Substantia nigra (tissue), 51 donors: ENCODE measurements at places on chromosomes 6 and 20.

- DNase-seq = no peak
Measured at GRCh38 chr6:47512872-47513271, 35.3 kb downstream of the CD2AP start.

DNA sequence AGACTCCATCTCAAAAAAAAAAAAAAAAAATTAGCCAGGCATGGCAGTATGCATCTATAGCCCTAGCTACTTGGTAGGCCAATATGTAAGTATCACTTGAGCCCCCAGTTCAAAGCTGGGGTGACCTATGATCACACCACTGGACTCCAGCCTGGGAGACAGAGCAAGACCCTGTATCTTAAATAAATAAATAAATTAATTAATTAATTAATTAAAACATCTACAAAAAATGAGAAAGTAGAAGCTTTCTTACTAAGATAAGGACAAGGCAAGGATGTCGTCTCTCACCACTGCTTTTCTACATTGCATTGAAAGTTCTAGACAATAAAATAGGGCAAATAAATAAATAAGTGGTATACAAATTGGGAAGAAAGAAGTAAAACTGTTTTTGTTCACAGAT is 134.3 kb upstream of the CARMIL1 start:
- DNase-seq = no peak

GRCh38 chr6:41505122-41506049 is 40.8 kb upstream of the FOXP4 start:
- no peak for DNase-seq

DNA sequence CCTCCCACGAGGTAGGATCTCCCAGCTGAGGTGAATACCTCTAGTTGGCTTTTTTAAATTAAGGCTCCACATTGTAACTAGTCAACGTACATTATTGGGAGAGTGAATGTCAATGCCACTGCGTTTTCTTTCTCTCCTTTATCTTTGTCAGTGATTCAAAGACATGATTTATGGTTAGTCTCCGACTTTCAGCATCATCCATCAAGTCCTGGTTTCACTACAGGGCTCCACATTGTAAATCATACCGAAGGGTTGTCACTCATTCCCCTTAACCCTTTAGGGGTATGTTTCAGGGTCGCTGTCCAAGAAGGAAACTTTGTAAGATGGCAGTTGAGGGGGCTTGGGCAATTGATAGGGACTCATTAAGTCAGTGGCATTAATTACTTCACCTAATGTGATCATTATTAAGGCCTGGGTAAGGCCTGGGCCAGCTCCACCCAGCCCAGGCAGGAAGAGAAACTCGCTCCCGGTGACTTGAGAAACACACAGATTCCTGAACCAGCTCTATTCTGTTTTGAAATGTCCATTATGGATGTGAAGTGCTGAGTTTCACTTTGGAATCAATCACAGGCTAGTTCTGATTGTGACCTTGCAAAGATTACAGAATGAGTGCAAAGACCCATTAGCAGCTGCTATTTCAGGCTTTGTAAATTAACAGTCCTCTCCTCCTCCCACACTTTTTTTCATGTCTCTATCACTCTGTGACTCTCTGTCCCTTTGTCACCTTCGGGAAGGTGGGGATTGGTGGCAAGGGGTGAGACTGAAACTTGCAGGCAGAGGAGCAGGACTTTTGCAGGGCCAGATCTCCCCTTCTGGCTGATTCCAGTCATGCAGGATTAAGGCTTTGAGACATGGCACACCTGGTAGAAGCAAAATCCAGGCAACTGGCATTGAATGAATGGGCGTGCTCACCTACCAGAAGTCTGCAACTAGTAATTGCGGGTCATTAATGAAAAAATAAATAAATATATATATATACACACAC is 222.4 kb downstream of the TSHZ2 start:
- no peak for DNase-seq

- DNase-seq = no peak
Measured at GRCh38 chr6:137665342-137665934, 171.2 kb upstream of the OLIG3 start.

DNA sequence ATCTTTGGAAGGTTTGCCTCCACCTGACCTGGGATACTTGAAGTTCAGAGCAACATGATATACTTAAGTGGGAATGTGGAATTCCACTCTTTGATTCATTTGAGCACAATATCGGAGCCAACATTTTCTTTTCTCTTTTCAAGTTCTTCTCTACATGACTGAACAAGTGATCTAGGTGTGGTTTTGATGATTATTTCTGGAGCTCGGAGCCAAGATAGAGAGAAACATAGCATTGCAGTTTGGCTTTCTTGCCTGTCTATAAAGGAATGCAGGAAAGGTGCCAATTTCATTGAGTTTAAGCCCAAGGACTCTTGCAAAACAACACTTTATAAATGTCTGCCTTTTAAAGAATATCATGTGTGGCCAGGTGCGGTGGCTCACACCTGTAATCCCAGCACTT is 124.2 kb upstream of the FAM83B start:
- DNase-seq = no peak

GRCh38 chr6:40901322-40902055 is 137.5 kb downstream of the UNC5CL start:
- no peak for DNase-seq

DNA sequence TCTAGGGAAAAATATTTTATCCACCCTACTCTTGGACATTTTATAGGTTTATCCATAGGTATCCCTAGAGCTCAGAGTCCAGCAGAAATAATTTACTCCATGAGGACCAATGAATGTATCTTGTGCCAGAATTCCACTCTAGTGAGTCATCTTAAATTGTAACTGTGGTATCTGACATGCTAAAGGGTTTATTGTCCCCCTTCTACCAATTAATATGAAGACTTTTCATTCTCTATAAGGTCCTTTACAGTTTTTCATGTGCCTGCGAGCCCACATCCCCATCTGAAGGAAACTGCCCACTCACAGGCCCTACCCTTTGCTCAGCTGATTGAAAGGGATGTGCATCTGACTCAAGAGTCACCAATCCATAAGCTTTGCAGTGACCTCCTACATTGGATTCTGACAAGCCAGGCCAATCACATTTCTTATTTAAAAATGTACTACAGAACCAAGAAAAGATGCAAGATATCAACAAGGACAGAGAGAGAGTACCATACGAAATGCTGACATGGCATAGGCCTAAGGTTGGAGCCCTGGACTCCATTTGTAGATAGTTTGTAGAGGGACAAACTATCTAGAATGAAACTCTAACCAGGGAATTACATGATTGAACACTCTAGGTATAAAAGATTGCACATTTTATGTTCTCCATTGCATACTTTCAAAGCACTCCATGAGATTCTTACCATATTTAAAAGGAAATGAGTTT is 93.4 kb upstream of the DEFB112 start:
- no peak for DNase-seq

DNA sequence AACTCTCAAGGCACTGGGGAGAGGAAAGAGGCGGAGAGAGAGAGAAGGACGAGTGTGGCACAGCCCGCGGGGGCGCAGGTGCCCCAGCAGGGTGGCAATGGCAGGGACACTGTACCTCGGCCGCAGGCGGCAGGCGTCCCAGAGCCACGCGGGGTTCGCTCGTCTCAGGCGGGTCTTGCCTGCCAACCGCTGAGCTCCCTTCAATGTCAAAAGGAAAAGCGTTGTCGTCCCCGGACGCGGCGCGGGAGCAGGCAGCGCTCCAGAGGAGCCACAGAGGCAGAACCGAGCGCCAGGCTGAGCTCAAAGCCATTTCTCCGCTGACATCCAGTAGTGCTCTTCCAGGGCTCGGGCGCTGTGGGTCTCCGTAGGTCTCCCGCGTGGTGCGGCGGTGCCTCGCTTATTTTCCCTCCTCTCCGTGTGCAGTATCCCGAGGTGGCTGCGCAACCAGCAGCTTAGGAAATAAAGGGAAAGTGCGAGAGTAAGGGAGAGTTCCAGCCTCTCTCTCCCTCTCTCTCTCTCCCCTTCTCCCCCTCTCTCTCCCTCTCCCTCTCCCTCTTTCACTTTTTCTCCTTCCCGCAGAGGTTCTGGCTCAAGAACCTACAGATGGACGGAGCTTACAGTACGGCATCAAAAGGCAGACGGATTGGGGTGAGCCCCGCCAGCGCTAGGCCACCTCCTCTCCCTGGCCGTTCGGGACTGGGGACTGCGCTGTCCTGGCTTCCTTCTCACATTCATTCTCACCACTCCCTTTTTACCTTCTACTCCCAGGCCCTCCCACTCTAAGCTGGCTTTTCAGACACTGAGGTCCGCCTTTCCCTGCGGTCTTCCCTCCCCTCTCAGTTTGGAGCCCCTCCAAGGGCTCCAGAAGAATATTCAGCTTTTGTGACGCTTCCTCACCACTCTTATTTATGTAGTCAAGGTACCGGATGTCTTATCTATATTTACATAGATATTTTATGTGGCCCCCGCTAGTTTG is at the start of gene LAMA4:
LAMA4 (minus strand) TSS at position 727 of the 976 bp plus-strand sequence; CDS start at position 310, 417 bp downstream.
- no peak for DNase-seq

DNA sequence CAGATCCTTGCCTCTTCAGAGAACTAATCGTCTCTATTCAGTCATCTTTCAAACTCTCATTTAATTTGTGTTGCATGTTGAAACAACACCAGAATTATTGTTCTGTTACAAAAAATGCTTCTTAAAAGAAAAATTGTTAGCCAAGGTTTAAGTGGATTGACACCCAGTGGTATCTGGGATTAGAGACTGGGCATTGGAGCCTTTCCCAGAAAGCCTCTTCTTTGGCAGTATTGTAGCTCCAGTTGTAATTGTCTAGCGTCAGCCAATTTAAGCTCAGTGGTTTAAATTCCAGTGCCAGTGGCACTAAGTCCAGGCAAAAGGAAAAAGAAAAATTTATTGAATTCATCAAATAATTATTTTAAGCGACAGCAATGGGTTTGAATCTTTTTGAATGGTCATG is 801 bp downstream of the CCDC28A start:
- DNase-seq = no peak

DNA sequence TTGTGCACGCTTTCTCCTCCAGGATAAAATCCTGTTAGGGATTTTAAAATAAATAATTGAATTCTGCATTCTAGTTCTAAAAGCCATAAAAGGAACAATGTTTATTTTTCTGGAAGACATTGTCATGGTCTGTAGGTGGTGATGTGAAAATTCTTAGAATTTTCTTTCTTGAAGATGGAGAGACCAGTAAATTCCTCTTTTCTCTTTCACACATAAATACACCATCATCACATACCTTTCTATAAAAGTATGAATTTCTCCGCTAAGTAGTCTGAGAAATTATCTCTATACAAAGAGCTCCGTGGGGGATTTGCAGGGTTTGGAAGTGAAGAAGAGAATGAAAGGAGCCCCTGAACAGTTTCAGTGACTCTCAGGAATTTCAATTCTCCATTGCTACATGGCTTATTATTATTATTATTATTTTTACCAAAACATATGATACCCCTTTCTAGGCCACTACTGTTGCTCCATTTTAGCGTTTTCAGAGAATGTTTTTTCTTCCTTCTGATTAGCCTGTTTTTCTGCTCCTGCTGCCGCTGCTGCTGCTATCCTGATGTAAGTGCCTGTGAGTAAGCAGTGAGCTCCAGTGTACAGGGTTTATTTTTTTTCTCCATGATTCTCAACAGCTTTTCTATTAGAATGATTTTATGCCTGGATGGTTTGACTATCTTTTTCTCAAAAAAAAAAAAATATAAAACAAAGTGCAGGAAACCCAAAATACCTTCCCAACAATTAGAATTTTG is 145.8 kb downstream of the SAMD5 start:
- DNase-seq = no peak

DNA sequence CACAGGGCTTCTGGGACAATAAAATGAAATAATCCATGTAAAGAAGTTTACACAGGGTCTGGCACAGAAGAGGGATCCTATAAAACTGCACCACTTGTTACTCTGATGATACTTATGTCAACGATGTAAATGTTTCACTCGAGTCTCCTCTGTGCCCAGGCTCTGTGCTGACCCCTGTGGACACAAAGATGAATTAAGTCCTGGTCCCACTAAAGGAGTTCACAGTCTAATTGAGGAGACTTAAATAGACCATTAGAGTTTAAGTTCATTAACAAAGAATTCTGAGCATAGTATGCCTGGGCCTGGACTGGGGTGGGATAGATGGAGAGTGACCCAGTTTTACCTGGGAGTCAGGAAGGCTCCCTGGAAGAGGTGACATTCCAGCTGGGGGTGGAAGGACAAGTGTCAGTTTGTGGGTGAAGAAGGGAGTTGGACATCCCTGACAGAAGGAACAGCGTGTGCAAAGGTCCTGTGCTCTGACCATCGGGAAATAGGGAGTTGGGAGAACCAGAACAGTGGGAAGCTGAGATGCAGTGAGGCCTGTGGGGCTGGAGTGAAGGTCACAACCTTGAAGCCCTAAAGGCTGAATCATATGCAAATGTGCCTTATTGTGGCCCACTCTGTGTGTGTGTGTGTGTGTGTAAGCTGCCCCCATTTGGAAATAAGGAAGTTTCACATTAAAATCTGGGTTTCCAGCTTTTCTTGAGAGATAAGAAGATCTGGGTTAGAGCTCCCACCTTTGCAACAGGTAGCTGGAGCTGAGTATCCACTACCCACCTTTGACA is 1.1 kb downstream of the OCSTAMP start:
- DNase-seq = no peak

DNA sequence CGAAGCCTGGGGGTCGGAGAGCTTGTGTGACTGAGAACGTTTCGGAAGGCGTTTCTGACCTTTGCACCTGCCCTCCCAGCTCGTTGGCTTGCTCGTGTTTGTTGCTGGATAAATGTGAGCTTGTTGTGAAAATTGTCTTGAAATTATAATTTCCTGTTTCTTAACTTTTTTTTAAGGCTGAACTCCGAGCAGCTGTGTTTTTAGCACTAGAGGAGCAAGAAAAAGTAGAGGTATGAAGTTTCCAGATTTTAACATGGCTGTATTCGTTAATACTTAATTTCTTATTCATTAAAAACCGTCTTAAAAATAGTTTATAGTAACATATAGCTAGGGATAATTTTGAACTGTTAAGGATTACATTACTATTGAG is 672 bp downstream of the CEP43 start:
- DNase-seq = no peak

GRCh38 chr20:21339499-21339898 is 36.4 kb downstream of the XRN2 start:
- DNase-seq = no peak

- no peak for DNase-seq
Measured at GRCh38 chr6:12483712-12484111, 193.6 kb downstream of the EDN1 start.

DNA sequence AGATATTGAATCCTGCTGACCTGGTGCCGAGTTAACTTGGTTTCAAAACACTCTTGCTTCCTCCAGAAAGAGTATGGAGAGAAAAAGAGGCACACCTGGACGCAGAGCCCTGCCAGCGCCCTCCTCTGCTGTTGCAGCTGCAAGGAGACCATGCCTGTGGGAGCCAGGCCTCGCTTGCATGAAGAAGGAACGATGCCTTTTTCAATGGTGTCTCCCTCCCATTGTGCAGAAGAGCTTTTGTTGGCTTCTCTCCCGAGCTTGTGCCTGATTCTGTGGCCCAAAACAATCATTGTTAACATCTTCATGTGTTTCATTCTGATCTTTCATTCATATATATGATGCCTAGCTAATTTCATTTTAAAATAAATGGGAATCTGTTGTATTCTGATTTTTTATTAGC is 98.1 kb downstream of the FAM120B start:
- DNase-seq = no peak

DNA sequence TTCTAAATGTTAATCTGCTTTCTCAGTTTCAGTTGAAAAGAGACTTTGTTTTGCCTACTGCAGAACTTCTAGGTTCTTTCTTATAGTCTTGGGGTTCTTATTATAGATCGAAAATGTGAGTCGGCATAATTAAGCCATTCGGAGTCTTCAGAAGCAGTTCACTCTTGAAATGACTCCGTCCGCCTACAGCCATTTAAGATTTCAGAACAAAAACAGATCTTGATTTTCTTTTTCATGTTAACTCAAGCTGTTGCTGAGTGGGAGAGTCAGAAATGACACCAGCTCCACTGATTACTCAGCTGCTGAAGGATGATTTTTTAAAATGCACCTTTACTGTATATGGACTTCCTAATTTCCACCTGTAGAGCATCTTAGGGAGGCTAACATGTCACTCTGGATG is 15.9 kb downstream of the PRDM1 start:
- no peak for DNase-seq
